GOT3 (cell line): ENCODE measurements at places on chromosomes 1 and 21.

DNA sequence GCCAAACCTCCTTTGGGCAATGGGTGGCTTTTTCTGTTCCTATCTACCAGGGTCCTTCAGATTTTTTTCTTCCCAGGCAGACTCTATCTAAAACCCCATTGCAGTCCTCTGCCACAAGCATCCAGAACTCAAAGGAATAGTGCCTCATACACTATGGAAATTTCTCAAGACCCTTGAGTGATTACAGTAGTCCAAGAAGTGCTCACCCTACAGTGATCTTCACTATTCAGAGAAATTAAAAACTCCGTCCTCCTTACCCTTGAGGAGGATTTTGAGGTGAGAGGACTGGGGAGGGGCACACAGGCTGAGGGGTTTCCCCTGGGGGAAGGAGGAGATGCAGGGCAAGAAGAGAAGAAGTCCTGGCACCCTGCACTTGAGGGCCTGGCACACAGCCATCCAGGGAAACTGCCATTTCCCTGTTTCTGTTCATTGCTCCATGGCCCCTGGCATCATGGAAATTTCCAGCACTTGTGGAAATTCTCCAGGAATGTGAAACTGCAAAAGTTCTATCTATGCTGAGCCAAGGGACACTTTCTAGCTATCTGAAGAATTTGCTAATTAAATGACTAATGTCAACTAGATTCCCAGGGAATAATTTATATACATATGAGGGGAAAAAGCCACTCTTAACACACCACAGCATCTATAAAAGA, 102.5 kb upstream of the ATP1B1 start:
- DNase-seq = no peak

DNA sequence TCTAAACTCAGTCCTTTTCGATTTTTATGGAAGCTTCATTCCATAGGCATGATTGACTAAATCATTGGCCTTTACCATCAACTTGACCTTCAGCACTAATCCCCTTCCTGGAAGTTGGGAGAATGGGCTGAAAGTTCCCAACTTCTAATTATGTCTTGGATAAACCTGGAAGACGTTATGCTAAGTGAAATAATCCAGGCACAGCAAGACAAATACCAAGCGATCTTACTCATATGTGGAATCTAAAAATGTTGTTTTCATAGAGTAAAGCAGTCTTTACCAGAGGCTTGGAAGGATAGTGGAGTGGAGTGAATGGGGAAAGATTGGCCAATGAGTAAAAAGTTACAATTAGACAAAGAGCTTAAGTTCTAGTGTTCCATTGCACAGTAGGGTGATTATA, 1453.2 kb downstream of the PLA2G4A start:
- DNase-seq = no peak

- DNase-seq = no peak
These were observed 29.3 kb downstream of the AK2 start for GRCh38 chr1:33007190-33008050.

GRCh38 chr21:42398436-42399028, 2.7 kb upstream of the TMPRSS3 start:
- no peak for DNase-seq

DNA sequence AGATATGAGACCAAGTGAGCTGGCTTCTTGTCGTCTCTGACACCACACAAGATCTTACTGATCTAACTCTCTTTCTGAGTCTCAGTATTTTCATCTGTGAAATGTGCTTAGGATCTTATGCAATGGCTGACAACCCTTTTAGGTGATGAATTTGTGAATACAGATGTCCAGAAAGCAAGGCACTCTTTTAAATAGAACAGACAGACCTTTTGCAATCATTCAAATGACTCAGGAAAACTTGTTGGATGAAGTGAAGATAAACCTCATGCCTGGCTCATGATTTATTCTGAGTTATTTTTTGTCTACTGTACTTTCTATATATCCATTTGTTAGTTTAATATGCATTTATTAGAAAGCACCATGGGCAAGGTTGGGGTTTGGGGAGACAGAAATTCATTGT, 411.3 kb downstream of the PTPRU start:
- DNase-seq = no peak

- DNase-seq = no peak
These were observed 10.3 kb upstream of the HEYL start for GRCh38 chr1:39649636-39650185.

GRCh38 chr1:224565186-224565585, 50.9 kb upstream of the CNIH3 start:
- DNase-seq = no peak

GRCh38 chr1:203593723-203594122, 32.9 kb upstream of the ATP2B4 start:
- DNase-seq = no peak

DNA sequence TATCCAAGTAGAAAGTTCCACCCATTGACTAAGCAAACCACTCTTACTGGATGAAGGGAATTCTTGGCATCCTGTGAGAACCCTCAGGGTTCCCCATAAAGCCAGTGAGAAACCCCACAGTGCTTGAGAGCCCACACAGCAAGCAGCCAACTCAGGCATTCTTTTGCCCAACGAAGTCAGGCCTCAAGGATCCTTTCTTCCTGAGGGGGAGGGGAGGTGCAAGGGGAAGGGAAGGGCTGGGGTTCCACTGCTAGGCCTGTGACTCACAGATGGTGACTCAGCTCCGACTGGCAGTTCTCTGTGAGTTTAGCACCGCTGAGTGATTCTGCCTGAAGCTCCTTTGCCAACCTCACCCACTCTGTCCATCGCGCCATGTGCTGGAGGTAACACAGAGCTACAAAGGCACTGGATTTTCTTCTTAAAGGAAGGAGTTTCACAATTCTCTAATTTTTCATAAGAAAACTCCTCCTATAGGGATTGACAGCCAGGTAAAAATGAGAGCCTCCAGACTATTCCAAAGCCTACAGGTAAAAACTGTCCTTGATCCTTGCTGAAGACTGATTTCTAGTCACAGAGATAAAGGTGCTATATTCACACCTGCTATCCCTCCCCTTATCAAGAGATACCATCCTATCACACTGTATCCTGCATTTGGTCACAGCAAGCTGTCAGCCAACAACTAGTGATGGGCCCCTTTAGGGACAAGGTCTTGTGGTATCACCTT, 4.8 kb downstream of the ENO1 start:
- peak; percentile 54 for DNase-seq

GRCh38 chr1:197919346-197920066, 2.3 kb downstream of the LHX9 start:
- no peak for DNase-seq

GRCh38 chr1:65084066-65084465, 63.9 kb upstream of the AK4 start:
- no peak for DNase-seq

DNA sequence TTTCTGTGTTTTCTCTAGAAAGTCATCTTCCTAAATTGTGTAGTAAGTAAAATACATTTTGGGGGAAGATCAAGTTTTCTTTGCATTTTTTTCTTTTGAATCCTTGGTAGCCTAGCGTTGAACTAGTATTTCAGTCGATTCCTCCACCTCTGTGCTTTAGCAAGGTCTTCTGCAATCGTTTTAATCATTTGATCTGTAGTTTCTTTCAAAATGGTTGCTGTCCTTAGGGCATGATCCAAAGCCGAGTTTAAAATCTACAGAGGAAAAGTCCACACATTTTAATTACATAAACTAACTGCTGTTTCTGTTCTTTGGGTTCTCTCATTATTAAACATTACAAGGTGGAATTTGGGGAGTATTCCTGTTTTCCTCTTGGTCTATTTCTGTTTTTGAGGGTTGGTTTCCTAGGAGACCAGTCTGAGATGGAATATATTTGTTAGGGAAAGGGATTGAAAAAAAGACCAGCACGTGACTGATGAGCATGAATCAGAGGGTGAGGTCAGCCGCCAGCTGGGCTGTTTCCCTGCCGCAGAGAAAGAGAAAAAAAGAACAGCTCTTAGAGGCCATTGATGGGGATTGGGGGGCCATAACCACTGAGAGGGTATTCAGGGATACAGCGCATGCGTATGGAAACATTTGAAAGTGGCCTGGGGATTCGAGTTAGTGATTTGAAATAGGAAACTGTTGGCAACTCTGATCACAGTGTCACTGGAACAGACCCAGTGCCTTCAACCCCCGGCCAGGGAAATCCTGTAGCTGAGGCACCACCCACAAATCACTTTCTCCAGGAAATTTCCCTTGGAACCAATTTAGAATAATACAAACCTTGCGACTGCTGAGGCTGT, 40.6 kb downstream of the AKNAD1 start:
- DNase-seq = no peak

- DNase-seq = no peak
These were observed 1554.8 kb downstream of the KCNT2 start for GRCh38 chr1:195053478-195053877.

- no peak for DNase-seq
These were observed 30.2 kb downstream of the TMPRSS2 start for GRCh38 chr21:41477641-41478318.

GRCh38 chr1:5985250-5985649, 7.0 kb downstream of the NPHP4 start:
- DNase-seq = no peak

GRCh38 chr1:116763116-116763786, 9.0 kb downstream of the CD2 start:
- DNase-seq = no peak

- no peak for DNase-seq
These were observed 97.4 kb downstream of the GIPC2 start for GRCh38 chr1:78143152-78143551.

- DNase-seq = no peak
These were observed 14.7 kb downstream of the CD46 start for GRCh38 chr1:207766569-207766968.
